Esophagus squamous epithelium (tissue), 5 donors: ENCODE measurements at places on chromosomes 3 and 15. TPM values are rescaled to one million over a fixed set of nuclear protein-coding genes. Genes with fewer than 3 reads are reported as not detected.

CA12 gene
- 126 TPM for total RNA-seq

GRCh38 chr3:100159331-100160153, 45.2 kb upstream of the FILIP1L start:
- peak overlapping the region; percentile 53 for H3K27ac ChIP-seq
- no peak for DNase-seq
- H3K4me3 ChIP-seq: no peak overlapping the region
- H3K36me3 ChIP-seq: no peaks in the 10 kb centered on the region

- H3K27me3 ChIP-seq: no peaks in the 10 kb centered on the region
- no peak overlapping the region for H3K27ac ChIP-seq
- H3K4me1 ChIP-seq: no peaks in the 10 kb centered on the region
- H3K36me3 ChIP-seq: no peaks in the 10 kb centered on the region
Observed at GRCh38 chr3:1421577-1421976, 328.8 kb downstream of the CNTN6 start.

GRCh38 chr3:40437889-40438288, 19.2 kb upstream of the RPL14 start:
- H3K27ac ChIP-seq: no peak overlapping the region
- no peaks in the 10 kb centered on the region for H3K27me3 ChIP-seq
- H3K4me1 ChIP-seq: no peaks in the 10 kb centered on the region
- no peak overlapping the region for H3K4me3 ChIP-seq
- DNase-seq: no peak
- no peaks in the 10 kb centered on the region for H3K36me3 ChIP-seq

GRCh38 chr3:32292085-32292796, 53.8 kb downstream of the CMTM8 start:
- H3K27me3 ChIP-seq: no peaks in the 10 kb centered on the region
- H3K4me3 ChIP-seq: no peak overlapping the region
- no peaks in the 10 kb centered on the region for H3K36me3 ChIP-seq

DNA sequence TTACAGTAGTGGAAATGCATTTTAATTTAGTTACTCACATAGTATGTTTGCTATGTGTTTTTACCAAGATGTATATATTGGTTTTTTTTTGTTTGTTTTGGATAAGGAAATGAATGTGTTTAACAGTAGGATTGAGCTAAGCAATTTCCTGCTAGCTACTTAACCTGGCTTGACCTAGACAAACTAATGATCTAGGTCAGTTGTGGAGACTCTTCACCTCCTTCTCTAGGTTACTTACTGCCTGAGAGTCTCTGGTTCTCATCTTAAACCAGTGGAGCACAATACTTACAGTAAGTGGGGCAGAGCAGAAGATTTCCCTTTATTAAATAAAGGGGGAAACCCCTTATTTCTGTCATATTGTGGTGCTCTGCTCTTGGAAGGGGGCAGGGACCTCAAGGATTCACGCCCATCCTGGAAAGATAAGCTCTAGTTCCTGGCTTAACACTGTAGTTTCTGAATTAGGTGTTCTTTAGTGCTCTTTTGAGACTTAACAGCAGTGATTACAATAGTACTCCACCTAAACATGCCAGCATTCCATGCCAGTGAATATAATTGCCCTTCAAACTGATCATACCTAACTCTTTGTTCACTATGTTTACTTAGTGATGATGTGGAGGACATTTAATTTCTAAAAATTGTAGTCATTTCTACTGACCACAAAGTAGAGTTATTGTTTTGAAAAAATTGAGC, 79.9 kb downstream of the UBP1 start:
- H3K36me3 ChIP-seq: no peaks in the 10 kb centered on the region
- no peaks in the 10 kb centered on the region for H3K4me1 ChIP-seq
- H3K27ac ChIP-seq: peak overlapping the region; percentile 64
- no peak for DNase-seq
- H3K4me3 ChIP-seq: no peak overlapping the region

EPHA3 gene
- total RNA-seq: 3.6 TPM

DNA sequence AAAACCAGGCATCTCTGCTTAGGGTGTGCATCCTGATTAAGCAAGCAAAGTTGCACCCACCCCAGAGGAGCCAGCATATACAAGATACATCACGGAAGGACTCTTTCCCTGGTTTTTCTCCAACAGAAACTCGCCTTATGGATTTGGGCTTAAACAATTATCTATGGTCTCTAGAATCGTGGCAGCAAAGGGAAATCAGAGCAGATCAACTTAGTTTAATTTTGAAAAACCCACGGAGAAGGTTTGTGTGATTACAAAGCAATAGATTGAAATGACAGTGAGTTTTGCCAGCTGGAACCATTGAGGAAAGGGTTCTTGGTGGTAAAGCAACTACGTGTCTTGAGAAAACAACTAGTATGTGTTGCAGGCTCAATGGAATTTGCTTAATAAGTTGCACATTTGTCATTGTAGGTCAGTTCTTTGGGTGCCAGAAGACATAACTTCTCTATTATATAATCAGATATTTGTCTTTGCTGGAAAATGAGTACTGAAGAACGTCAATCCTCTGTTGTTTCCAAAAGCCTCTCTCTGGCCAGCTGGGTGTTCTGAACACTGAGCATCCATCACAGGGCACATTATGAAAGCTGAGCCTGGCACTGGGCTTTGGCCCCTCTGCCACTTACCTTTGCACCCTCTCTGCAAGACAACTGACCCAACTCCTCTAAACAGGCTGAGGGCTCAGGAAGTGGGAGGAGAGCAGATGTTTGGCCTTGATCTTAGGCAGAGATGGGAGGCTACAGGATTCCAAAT, 75.7 kb upstream of the FBN1 start:
- H3K27ac ChIP-seq: no peak overlapping the region
- no peak overlapping the region for H3K4me3 ChIP-seq
- H3K4me1 ChIP-seq: no peaks in the 10 kb centered on the region
- no peaks in the 10 kb centered on the region for H3K36me3 ChIP-seq
- no peak for DNase-seq

DNA sequence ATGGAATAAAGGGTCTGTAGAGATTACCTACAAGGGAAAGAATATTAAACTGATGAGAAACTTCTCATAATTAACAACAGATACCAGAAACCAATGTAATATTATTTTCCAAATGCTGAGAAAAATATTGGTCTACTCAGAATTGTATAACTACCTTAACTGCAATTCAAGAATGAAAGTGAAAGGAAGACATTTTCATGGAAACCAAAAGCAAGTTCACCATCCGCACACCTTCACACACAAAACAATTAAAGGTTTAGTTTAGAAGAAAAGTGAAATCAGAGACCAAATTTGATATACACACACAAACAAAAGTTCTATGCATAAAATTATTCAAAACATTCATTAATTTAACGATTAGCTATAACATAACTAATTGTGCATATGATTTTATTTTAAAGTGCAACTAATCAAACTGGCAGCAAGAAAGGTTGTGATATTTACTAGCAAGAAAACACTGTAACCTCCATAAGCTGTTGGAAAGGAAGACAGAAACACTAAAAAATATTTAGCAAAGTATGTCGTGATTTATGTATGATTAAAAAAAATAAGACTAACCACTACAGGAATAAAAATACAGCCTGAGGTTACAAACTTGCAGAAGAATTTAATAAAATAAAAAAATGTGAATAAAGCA, 395.5 kb downstream of the FGF12 start:
- no peaks in the 10 kb centered on the region for H3K27me3 ChIP-seq
- no peak for DNase-seq

- H3K27me3 ChIP-seq: no peaks in the 10 kb centered on the region
- no peak for DNase-seq
- H3K27ac ChIP-seq: no peak overlapping the region
- H3K4me1 ChIP-seq: no peaks in the 10 kb centered on the region
- no peaks in the 10 kb centered on the region for H3K36me3 ChIP-seq
- no peak overlapping the region for H3K4me3 ChIP-seq
Observed at GRCh38 chr3:31624083-31624709, 91.5 kb downstream of the STT3B start.

DNA sequence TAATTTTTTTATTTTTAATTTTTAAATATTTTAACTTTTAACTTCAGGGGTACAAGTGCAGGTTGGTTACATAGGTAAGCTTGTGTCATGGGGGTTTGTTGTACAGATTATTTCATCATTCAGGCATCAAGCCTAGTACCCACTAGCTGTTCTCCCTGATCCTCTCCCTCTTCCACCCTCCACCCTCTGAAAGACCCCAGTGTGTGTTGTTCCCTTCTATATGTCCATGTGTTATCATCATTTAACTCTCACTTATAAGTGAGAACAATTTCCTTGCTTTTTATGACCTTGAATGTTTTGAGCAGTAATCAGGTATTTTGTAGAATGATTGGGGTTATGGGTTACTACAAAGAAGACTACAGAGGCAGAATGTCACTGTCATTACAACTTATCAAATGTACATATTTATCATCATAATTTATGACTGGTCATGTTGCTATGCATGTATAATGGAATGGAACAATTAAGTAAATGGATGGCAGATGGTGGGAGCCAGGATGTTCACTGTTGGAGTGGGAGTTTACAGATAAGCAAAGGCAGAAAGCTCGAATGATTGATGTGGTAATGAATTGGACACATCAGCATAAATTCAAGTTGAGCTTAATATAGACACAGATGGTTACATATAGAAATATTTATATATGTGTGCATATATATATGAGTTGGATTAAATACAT, 563.8 kb upstream of the ROBO1 start:
- H3K27me3 ChIP-seq: no peaks in the 10 kb centered on the region
- no peak overlapping the region for H3K4me3 ChIP-seq
- H3K4me1 ChIP-seq: no peaks in the 10 kb centered on the region
- DNase-seq: no peak
- no peak overlapping the region for H3K27ac ChIP-seq

EBLN2 gene
- 1.1 TPM for total RNA-seq

CD96 gene
- 2.4 TPM for total RNA-seq

GRCh38 chr3:175316799-175317198, 457.7 kb downstream of the NAALADL2 start:
- no peaks in the 10 kb centered on the region for H3K27me3 ChIP-seq
- H3K4me3 ChIP-seq: no peak overlapping the region
- H3K36me3 ChIP-seq: no peaks in the 10 kb centered on the region
- no peak overlapping the region for H3K27ac ChIP-seq

DNA sequence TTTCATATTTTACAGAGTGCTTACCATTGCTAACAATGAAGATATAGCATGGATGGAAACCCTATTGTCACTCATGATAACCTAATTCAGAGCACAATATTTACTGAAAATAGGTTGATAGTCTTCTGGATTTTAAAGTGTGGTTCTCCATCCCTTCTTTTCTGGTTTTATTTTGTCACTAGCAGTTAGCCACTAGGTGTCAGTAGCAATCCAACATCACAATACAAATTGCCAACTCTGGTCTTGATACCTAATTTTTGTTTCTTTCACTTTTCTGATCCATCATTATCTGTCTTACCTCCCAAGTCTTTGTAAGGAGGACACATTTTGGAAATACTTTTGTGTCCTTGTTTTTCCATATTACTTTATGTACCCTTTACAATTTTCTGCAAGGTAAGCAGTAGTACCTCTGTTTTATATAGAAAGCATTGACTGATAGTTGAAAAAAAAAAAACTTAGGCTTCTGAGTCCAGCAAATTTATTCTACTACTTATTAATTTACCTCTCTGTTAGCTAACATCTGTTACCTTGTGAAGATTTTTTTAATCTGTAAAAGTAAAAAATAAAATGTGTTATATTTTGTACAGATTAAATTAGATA, 28.3 kb upstream of the CRYBG3 start:
- no peak overlapping the region for H3K27ac ChIP-seq
- no peak for DNase-seq
- no peaks in the 10 kb centered on the region for H3K4me1 ChIP-seq
- H3K36me3 ChIP-seq: no peaks in the 10 kb centered on the region
- no peak overlapping the region for H3K4me3 ChIP-seq
- H3K27me3 ChIP-seq: no peaks in the 10 kb centered on the region

- H3K27me3 ChIP-seq: no peaks in the 10 kb centered on the region
- H3K4me1 ChIP-seq: peaks cover 12% of the 10 kb centered on the region
- H3K4me3 ChIP-seq: no peak overlapping the region
- H3K27ac ChIP-seq: no peak overlapping the region
- no peaks in the 10 kb centered on the region for H3K36me3 ChIP-seq
Observed at GRCh38 chr15:68080783-68081182, 26.7 kb downstream of the PIAS1 start.

CCR8 gene
- total RNA-seq: not detected

DNA sequence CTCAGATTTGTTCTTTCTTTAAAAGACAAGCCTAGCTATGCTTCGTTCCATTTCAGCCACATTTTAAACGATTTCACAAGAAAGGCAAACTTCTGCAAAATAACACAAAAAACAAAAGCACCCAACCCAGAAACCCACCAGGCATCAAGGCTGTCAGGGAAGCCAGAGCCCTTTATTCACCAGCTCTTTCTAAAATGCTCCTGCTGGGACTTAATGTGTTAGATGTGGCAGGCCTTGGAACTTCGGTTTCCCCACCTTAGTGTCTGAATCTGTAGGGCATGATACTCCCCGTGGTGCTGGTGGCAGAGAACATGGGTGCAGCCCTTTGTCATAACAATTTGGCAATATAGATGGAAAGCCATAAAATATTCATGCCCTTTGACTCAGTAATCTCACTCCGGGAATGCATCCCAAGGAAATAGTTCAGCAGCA, 56.8 kb upstream of the LCTL start:
- no peak for DNase-seq
- H3K36me3 ChIP-seq: no peaks in the 10 kb centered on the region
- peaks cover 38% of the 10 kb centered on the region for H3K4me1 ChIP-seq

- no peak for DNase-seq
- no peaks in the 10 kb centered on the region for H3K36me3 ChIP-seq
- no peak overlapping the region for H3K27ac ChIP-seq
- H3K4me3 ChIP-seq: no peak overlapping the region
Observed at GRCh38 chr3:193729601-193730000, 136.6 kb downstream of the OPA1 start.

GRCh38 chr3:14913926-14914778, 33.2 kb upstream of the NR2C2 start:
- H3K27ac ChIP-seq: no peak overlapping the region
- no peak overlapping the region for H3K4me3 ChIP-seq
- DNase-seq: no peak

DNA sequence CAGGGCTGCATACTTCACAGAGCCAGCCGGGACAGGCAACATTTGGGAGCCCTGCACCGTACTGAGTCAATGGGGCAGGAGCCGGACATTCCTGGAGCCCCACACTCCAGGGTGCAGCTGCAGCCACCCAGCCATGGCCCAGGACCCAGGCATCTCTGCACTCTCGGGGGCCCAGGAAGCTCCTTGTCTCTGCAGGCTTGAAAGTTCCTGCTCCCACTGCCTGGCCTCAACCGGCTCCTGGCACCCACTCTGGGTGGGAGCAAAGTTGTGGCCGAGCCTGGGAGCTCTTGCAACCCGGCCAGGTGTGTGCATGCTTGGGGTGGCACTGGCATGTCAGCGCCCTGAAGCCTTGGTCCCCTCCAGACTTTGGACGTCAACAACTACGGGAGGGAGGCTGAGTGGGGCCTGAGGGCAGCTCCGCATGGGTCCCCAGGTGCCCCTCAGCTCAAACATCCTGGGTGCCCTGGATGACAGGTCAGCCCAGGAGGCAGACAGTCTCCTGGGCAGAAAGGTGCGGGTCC, 833.5 kb upstream of the CADM2 start:
- no peaks in the 10 kb centered on the region for H3K27me3 ChIP-seq
- no peak overlapping the region for H3K4me3 ChIP-seq
- DNase-seq: no peak
- H3K36me3 ChIP-seq: no peaks in the 10 kb centered on the region
- H3K27ac ChIP-seq: no peak overlapping the region

GRCh38 chr3:176119826-176120225, 1077.5 kb downstream of the TBL1XR1 start:
- H3K36me3 ChIP-seq: no peaks in the 10 kb centered on the region
- no peaks in the 10 kb centered on the region for H3K27me3 ChIP-seq
- DNase-seq: no peak
- no peaks in the 10 kb centered on the region for H3K4me1 ChIP-seq
- H3K27ac ChIP-seq: no peak overlapping the region

GRCh38 chr3:146476094-146476740, 6.9 kb upstream of the PLSCR2 start:
- no peak overlapping the region for H3K4me3 ChIP-seq
- no peak for DNase-seq

PLSCR2 gene
- not detected for total RNA-seq
